ENCODE measurements at places on chromosomes 12 and 14. TPM values are rescaled to one million over a fixed set of nuclear protein-coding genes. Genes with fewer than 3 reads are reported as not detected.

RHEBL1 gene
- 1.5 TPM for total RNA-seq

SLC10A1 gene
- not detected for total RNA-seq

RDH5 gene
- total RNA-seq: 11.1 TPM

CHD8 gene
- total RNA-seq: 74.6 TPM

GTF2H3 gene
- 25.5 TPM for total RNA-seq

IL22 gene
- total RNA-seq: not detected

RDH12 gene
- 0.38 TPM for total RNA-seq

GPATCH2L gene
- total RNA-seq: 50.5 TPM

LRRC74A gene
- total RNA-seq: not detected

LYZ gene
- total RNA-seq: 1,458 TPM

MYL2 gene
- not detected for total RNA-seq

DNA sequence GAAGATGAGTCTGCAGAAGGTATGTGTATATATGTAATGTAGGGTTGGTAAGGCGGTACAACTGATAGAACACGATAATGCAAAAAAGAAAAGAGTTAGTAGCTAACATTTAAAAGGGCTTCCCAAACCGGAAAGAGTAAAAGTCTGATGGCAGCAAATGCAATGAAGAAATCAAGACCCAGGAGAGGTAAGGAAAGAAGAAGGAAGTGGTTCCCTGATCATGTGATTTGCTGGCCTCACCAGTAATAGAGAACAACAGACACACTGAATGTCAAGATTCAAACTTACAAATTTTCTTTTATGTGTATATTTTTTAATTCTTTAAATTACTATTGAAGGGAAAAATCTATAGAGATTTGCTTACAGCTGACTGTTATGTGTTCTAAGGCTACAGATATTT is 18.4 kb downstream of the ZFC3H1 start:
- DNase-seq: no peak

DNA sequence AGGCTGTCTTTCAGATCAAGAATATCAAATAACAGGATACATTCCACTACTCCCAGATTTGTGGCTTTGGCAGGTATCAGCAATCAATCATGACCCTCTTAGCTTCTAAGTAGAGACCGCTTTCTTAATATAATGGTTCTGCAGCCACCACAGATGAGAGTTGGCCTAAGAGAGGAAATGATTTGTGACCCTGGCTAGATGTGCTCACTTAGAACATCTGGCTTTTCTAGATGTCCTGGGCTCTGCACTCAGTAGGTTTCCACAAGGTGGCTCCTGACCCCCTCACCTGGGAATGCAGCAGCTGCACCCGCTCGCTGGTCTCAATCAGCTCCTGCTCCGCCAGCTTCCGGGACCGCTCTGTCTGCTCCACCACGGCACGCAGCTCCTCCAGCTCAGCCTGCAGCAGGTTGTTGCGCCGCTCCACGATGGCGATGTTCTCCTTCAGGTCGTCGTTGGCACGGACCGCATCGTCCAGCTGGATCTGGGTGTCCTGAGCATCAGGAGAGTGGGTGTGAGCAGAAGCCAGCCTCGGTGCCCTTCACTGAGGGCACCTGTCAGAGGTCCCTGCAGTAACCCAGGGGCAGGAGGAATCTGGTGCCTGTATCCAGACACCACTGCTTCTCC is 8.9 kb downstream of the CMTM5 start:
- no peak for DNase-seq

DNA sequence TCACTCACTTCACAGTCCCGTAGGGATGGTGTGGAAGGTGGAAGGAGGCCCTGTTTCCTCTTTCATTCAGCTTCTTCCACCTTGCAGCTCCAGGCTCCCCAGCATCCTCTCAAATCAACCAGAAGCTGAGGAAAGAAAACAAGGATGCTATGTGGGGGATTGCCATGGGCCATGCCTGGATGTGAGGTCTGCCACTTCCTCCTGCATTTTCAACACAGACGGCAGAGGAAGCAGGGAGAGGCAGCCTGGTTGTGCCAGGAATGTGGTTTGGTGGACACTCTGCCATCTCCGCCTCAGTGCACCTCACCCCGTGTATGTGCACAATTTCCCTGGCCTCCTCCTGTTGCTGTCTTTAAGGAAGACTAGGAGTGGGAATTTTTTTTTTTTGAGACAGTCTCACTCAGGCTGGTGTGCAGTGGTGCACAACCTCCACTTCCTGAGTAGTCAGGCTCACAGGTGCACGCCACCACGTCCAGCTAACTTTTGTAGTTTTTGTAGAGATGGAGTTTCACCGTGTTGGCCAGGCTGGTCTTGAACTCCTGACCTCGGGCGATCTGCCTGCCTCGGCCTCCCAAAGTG is 99.2 kb downstream of the SLC15A4 start:
- DNase-seq: no peak

GRCh38 chr12:3974883-3975282 is 101.7 kb upstream of the PARP11 start:
- no peak for DNase-seq

- DNase-seq: peak; percentile 41
These were observed 18.8 kb downstream of the CEP170B start for GRCh38 chr14:104883681-104884361.

- no peak for DNase-seq
These were observed 316.2 kb downstream of the EGLN3 start for GRCh38 chr14:33634631-33635030.

GRCh38 chr14:106378191-106378590 is 851.8 kb downstream of the TMEM121 start:
- DNase-seq: no peak

GRCh38 chr14:91484186-91484585 is 25.9 kb downstream of the PPP4R3A start:
- DNase-seq: no peak

GRCh38 chr12:48818831-48819590 is 715 bp downstream of the CACNB3 start:
- DNase-seq: no peak

DNA sequence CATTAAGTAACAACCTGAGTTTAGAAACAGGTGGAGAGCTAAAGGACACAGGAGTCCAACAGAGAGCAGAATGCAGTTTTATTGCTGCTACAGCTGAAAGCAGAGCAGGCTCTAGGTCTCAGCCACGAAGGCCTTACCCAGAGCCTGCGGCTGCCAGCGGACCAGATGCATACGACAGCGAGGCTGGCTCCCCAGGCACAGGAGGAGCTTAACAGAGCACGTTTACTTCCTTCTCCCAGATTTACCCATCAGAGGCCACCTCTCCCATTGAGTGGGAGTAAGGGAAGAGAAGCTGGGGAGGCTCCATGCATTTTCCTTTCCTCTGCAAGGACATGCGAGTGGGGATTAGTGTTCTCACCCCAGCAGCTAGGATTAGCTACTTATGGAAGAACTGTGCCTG is 22.6 kb downstream of the DYNC1H1 start:
- no peak for DNase-seq

GRCh38 chr12:116087399-116087798 is 190.1 kb downstream of the MED13L start:
- no peak for DNase-seq

- DNase-seq: peak; percentile 63
These were observed 194.0 kb downstream of the DPF3 start for GRCh38 chr14:72699852-72700257.

GRCh38 chr12:93244514-93245077 is 133.1 kb upstream of the NUDT4 start:
- no peak for DNase-seq

DNA sequence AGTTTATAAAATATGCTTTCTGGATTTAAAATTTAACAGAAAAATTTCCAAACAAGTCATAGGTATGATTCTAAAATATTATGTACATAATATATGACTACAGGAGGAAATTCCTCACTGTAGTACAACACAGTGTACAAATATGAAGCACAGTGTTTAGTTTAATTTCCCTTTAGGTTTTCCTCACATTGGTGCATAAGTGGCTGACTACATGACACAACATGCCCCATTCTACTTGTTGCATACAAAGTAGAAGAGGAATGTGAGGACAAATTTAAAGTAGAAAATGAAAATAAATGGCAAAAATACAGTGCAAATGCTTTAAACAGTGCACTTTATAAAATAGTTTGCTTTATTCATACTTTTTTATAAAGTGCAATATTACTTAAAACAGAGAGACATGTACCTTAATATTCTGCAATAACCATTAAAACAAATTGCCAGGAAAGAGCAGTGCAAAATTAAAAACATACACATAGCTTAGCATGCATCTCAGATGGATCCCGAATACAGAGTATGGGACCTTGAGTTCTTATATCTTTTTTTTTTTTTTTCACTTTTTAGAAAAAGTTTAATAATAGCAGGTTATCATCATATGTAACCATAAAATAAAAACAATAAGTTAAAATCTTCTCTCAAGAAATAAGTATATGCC is 54.8 kb upstream of the TTC7B start:
- DNase-seq: no peak

DNA sequence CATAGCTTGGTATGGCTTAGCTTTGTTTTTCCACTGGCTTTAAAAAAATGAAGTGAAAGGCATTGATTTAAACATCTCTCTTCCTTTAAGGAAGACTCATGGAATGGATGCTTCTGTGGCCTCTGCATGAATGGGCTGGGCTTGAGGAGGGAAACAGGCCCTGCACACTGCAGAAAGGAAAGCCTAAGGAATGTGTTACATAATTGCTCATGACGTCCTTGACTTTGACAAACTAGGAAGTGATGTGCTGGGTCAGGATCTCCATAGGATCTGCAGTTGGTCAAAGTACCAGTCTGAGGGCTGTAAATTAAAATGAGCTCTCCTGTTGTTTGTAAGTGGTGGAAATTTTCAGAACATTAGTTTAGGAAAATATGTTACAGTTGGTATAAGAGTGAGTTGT is 12.7 kb downstream of the SAMD4A start:
- DNase-seq: no peak

- no peak for DNase-seq
These were observed 31.7 kb upstream of the INF2 start for GRCh38 chr14:104657563-104658324.

GRCh38 chr12:48005001-48005749 is 899 bp upstream of the COL2A1 start:
- DNase-seq: no peak

DNA sequence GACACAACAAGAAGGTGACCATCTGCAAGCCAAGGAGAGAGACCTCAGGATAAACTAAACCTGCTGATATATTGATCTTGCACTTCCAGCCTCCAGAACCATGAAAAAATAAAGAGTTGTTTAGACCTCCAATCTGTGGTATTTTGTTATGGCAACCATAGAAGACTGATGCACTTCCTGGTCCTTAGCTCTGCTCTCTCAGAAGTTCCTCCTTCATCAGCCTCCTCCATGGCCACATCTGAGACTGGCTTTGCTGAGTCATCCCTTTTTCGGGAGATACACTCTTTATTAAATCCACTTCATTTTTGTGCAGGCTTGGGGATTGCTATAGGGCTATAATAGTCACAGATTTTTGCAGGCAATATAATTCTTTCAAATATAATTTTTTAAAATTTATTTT is 89.6 kb upstream of the ATF7IP start:
- DNase-seq: no peak

DNA sequence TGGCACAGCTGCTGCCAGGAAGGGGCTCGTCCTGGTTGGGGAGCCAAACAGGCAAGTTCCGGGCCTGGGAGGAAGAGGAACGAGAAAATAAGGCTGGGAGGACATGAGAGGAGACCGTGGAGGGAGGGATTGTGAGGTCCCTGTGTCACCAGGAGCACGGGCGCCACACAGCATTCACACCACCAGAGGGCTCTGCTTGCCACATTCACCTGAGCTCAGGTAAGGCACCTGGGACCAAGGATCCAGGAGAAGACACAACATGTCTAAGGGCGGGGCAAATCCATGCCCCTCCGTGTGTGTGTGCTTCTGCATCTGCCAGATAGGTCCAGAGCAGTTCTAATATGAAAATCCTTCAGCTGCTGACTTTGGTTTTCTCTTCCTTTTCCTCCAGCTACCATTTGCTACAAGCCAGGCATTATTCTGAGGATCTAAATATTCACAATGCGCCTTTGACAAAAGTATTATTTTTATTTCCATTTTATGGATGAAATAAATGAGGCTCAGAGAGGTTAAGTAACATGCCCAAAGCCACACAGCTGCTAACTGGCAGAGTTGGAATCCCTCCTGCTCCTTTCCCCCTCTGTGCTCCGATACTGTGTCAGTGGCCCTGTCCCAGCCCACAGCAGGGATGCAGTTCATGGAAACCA is 14.6 kb downstream of the RAPGEF3 start:
- DNase-seq: peak; percentile 78

DNA sequence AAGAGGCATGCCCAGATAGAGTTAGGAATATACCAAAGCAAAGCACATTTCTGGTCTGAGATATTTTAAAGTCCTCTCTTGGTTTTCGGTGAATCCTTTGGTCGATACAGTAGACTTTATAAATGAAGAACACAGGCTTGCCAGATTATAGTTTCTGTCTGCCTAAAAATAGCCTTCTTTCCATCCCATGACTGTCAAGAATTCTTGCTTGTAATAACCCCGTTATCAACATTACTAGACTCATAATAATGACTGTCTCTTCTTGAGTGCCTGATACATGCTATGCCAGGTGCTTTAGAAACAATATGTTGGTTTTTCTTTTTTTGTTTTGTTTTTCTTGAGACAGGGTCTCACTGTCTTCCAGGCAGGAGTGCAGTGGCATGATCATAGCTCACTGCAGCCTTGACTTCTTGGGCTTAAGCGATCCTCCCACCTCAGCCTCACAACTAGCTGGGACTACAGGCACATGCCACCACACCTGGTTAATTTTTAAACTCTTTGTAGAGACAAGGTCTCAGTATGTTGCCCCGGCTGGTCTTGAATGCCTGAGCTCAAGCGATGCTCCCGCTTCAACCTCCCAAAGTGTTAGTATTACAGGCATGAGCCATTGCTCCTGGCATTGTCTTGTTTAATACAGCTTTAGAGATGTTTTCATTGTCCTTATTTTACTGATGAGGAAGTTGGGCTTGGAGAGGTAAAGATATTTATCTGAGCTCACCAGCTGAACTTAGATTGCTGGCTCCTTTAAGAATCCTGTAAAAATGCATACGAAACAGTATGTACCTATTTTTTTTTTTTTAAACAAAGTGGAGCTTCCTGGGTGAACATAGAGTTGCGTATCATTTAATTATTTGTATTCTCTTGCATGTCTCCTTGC is 30.4 kb downstream of the CHST11 start:
- DNase-seq: no peak

DNA sequence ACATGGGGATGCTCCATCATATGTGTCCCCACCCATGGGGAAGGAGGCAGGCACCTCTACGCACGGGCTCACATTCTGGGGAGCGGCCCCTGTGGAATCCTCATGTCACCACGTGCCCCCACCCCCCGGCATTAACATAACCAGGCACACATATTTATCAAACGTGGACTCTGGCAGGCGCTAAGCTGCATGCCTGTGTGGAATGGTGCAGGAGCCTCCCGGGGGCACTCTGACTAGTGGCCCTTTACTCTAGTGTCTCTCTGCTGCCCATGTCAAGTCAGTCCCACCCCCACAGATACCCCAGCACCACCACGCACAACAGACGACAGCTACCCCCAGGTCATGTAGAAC is 66.1 kb downstream of the CCDC88C start:
- DNase-seq: peak; percentile 46

- DNase-seq: no peak
These were observed 16.3 kb downstream of the LUM start for GRCh38 chr12:91094957-91095356.

- no peak for DNase-seq
These were observed 139.3 kb upstream of the LMNTD1 start for GRCh38 chr12:25692115-25693035.

Measured in lower lobe of right lung (tissue), 2 donors.